ENCODE measurements at places on chromosomes 6 and 20. TPM values are rescaled to one million over a fixed set of nuclear protein-coding genes. Genes with fewer than 3 reads are reported as not detected.

- DNase-seq = no peak
These were observed 3.5 kb upstream of the MOXD1 start for GRCh38 chr6:132404736-132405135.

DNA sequence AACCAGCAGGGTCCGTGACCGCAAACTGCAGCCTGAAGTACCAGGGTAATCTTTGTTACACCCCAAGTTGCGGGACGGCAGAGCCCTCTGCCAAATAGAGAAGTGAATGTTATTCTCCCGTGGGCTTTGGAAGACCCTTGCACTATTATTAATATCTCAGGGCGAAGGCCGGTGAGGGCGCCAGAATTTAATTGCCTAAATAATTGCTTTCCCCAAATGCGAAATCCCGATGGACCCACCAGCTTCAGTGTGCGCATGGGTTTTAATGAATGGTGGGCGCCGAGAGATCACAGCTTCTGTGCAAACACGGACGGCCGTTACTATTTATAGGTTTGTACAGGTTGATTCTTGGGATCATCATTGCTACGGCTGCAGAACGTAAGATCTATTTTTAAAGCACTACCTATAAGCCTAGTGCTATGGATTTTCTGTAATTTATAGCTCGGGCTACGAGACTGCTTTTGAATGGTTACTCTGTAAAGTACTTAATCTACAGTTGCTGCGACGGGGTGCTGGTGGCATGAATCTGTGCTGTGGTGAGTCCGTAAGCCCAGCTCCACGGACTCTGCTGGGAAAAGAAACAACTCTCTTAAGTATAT, 15.2 kb upstream of the PHACTR3 start:
- no peak for DNase-seq

GRCh38 chr6:106247733-106248132, 77.8 kb downstream of the ATG5 start:
- no peak for DNase-seq

GRCh38 chr20:47971058-47971791, 185.9 kb upstream of the SULF2 start:
- no peak for DNase-seq

DNA sequence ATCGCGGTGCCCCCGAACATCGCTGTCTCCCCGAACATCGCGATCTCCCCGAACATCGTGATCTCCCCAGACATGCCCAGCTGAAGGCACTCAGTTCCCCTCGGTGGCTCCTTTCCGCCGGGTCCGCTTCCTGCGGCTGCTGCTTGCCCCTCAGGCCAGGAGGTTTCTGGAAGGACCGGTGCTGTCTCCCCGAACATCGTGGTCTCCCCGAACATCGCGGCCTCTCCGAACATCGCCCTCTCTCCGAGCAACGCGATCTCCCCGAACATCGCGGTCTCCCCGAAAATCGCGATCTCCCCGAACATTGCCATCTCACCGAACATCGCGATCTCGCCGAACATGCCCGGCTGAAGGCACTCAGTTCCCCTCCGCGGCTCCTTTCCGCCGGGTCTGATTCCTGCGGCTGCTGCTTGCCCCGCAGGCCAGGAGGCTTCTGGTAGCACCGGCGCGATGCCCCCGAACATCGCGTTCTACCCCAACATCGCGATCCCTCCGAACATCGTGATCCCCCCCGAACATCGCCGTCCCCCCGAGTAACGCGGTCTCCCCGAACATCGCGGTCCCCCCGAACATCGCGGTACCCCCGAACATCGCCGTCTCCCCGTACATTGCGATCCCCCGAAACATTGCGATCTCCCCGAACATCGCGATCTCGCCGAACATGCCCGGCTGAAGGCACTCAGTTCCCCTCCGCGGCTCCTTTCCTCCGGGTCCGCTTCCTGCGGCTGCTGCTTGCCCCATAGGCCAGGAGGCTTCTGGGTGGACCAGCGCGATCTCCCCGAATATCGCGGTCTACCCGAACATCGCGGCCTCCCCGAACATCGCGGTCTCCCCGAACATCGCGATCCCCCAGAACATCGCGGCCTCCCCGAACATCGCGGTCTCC, 808 bp downstream of the ULBP1 start:
- DNase-seq = no peak

DNA sequence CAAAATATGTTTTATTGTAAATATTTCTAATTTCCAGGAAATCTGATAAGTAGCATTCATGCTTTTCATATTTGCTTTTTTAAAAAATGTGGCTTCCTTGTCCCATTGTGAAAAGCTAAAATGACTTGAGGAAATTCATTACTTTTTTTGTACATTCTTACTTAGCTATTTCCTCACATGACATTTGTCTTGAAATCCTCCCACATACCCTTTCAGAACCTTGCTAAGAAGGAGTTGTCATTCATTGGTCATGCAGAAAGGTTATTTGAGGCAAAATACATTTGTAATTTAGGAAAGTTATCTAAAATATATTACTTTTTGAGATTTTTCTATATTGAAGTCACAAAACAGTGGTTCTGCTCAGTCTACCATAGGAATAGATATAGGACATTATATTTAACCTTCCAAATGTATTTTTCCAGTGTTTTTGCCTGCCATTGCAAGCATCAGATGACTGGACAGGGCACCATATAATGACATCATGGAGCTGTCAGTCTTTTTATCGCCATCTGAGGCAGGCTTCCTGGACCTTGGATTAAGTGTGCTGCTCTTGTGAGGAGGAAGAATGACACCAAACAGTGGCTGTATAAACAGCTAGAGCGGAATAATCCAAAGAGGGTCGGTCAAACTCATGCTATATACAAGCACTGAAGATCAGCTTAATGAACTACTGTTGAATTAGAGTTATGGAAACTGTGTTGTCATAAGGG, 109.4 kb upstream of the HCRTR2 start:
- no peak for DNase-seq

DNA sequence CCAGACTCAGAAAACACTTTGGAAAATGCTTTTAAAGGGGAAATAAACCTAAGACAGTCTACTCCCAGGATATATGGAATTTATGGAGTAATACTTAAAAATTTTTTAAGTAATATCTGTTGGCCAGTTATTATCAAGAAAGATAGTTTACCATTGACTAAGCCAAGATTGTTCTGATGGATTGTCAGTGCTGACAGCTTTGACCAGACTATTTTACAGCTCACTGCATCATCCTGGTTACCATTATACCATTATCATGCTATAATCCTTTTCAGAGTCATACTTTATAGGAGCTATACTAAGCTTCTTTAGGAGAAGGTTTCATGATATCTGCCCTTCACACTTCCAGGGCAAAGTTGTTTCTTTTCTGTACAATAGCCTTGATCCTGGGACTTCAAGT, 16.5 kb downstream of the GTF2H5 start:
- DNase-seq = no peak

GRCh38 chr6:707576-708236, 14.8 kb upstream of the EXOC2 start:
- no peak for DNase-seq

GRCh38 chr6:159582736-159583135, 110.3 kb downstream of the SOD2 start:
- no peak for DNase-seq

GRCh38 chr6:169415179-169415578, 161.5 kb upstream of the THBS2 start:
- DNase-seq = no peak

GRCh38 chr20:43750774-43751166, 24.0 kb upstream of the GTSF1L start:
- no peak for DNase-seq

GRCh38 chr6:70163795-70164194, 139.1 kb downstream of the COL9A1 start:
- no peak for DNase-seq

- DNase-seq = no peak
These were observed 68.5 kb upstream of the NFATC2 start for GRCh38 chr20:51610761-51611624.

DNA sequence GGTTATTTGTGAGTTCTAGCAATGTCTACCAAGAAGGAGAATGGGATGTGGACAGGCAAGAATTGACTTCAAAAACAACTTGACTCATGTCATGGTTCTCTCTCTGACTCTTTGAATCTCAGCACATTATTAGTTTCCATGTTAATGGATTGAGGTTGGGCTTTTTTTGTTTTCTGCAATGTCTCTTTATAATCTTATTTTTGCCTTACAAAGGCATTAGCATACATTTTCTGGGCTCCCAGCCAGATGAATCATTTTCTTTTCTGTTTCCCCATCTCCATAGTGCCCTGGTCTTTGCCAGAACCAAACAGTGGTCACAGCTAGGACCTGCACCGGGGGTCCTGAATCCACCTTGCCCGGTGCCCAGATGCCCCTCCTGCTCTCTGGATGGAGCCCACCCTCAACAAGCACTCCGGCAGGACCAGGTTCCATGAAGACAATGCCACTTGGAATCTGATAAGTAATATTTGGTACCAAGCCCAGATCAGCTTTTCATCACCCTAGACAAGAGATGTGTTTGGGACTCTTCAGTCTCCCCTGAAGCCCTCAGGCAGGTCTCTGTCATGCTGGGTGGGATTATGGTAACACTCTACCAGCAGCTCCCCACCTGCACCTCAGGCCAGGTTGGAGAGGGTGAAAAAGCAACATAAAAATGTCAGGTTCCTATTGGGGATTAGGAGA, 266.7 kb upstream of the SULF2 start:
- DNase-seq = no peak

DNA sequence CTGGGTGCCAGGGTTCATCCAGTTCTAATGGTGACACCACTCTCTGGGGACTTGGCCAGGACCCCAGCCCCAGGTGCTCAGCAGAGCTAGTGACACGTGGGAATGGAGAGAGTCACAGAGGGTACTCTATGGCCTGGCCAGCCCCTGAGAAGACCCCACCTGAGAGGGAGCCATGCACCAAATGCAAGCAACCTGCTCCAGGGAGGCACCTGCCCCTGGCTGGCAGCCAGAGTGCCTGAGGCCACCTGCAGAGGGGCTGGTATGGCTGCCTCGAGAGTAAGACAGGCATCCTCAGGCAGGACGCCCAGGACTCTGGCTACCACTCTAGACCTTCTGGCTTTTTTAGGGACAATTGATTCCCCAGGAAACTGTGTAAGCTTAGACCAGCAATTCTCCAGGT, 38.6 kb upstream of the CST7 start:
- no peak for DNase-seq

- DNase-seq = no peak
These were observed 7.2 kb downstream of the BTBD9 start for GRCh38 chr6:38632490-38632889.

- no peak for DNase-seq
These were observed 765.5 kb upstream of the EPHA7 start for GRCh38 chr6:94184666-94185464.

DNA sequence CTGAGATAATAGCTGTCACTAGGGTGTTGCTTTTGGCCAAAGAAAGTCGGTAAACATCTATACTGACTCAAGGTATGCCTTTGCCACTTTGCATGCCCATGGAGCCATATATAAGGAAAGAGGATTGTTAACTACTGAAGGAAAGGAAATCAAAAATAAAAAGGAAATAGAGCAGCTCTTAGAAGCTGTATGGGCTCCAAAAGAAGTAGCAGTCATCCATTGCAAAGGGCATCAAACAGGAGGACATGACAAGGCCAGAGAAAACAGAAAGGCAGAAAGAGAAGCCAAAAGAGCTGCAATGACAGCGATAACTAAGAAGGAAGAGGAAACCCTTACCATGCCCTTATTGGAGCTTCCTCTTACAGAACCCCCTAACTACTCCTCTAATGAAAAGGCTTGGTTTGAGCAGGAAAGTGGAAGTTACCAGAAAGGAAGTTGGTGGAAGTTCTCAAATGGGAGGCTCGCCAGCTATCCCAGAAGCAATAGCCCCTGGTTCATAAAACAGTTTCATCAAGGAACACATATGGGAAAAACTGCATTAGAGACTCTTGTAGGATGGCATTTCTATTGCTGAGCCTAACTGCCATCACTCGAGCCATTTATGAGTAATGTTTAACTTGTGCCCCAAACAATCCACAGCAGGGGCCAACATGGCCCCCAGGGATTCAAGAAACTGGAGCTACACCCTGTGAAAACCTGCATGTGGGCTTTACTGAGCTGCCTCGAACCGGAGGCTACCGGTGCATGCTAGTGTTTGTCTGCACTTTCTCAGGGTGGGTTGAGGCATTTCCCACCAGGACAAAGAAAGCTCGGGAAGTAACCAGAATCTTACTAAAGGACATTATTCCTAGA, 7.0 kb downstream of the IL22RA2 start:
- DNase-seq = no peak

GRCh38 chr6:53628354-53629119, 37.0 kb downstream of the KLHL31 start:
- no peak for DNase-seq

DNA sequence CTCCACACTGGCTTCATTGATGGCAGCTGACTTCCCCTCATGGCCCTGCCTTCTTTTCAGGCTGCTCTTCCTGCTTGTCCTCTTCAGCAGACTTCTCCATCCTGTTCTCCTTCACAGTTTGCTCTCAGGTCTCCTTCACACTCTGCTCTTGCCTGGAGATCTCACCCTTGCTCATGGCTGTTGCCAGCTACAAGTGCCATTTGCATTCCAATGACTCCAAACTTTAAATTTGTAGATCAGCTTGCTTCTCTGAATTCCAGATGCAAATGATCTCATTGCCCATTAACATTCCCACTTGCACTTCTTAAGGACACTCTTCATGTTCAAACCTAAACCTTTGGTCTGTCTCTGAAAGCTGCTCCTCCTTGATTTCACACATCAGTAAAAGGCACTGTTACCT, 343.0 kb downstream of the QKI start:
- DNase-seq = no peak

DNA sequence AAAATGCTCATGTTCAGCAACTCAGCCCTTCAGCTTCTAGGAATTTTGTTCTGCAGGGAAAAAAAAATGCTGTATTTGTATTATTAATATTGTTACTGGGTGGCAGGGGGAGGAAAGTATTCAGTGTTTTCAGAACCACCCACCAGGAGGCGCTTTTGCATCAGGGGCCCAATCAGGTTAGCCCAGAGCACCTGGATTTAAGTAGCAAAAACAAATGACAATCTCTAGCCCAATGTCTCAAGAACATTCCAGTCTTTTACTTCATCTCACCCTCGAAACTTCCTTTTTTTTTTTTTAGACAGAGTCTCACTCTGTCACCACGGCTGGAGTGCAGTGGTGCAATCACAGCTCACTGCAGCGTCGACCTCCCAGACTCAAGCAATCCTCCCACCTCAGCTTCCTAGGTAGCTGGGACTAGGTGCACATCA, 635 bp upstream of the C20orf203 start:
- DNase-seq = no peak

DNA sequence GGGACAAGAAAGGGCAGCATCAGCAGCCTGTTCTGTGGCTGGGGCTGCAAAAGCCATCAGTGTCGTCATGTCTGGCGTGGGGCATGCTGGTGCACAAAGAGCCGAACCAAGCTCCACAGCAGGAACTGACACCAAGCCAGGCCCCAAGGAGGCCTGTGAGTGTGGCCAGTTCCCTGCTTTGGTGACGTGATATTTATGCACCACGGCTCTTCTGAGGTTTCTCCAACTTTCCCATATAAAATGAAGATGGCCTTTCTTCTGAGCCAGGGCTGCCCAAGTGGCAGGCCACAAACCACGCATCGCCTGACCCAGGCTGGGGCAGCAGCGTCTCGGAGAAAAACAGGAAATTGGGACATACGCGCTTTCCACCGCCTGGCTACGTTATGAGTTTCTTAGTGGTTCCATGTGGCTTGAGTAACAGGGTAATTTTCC, 109.9 kb downstream of the RIN2 start:
- no peak for DNase-seq

HLA-DRB5 gene
- total RNA-seq = 8.4 TPM

TOMM34 gene
- 16.8 TPM for total RNA-seq

RNF144B gene
- total RNA-seq = 7.6 TPM

FAM50B gene
- 12.9 TPM for total RNA-seq

BAK1 gene
- 16.9 TPM for total RNA-seq

PARD6B gene
- 5.3 TPM for total RNA-seq

WFDC5 gene
- 32.1 TPM for total RNA-seq

TSBP1 gene
- total RNA-seq = not detected

Measured in esophagus squamous epithelium (tissue), 5 donors.